Stimulated activated CD8-positive, alpha-beta memory T cell treated with anti-CD3 and anti-CD28 coated beads, Interleukin-7, amount 100 ng/mL, for 1 hour (primary cell): ENCODE measurements at places on chromosomes 6 and 20.

GRCh38 chr6:57222743-57223077 is 603 bp upstream of the RAB23 start:
- no peak for DNase-seq

DNA sequence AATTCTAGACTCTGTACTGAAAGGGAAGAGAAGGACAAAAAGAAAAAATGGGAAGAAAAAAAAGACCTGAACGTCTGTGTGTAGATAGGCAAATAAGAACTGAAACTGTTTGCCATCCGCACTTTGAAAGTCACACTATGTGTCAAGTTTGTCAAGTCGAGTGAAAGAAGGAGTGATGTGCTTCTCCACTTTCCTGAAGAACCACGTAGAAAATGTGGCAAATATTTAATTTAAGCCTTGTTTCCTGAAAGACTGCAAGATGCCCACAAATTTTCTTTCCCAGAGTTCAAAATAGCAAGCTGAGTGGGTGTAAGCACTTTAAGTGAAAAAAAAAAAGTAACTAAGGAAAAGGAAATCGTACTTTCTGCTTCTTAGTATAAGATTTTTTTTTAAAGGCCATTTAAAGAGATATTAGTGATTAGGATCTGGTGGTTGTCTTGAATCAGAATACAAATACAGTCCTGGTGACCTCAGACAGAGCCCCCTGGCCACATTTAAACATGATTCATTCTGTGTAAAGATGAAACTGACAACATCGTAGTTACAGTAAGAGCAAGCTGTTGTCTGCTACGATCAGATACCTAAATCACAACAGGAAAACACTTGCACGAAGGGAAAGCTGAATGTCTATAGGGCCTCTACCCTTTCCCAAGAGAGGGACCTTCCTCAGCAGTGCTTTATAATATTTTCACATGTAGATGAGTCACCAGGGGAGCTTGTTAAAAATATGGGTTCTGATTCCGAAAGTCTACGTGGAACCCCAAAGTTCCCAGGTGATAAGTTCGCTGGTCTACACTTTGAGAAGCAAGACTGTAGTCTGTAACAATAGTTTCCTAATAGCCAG is 102.3 kb downstream of the HIVEP2 start:
- DNase-seq: no peak

GRCh38 chr6:106315765-106316374 is 9.7 kb downstream of the ATG5 start:
- DNase-seq: no peak

DNA sequence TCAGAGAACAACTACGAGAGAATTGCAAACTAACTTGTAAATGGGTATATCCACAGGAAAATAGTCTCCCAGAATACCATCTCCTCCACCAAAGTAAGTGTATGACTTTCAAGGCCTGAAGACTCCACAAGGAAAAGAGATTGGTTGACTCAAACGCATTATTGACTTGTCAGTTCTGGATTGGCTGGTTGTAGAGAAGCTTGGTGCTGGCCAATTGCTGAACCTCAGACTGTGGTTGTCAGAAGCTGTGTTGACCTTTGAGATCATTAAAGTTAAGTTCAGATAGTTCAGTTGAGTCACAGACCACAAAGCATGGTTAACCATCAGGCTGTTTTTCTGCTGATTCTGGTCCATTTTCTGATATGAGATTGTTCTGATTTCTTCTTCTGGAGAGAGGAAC is 388.3 kb downstream of the BMP2 start:
- DNase-seq: no peak

DNA sequence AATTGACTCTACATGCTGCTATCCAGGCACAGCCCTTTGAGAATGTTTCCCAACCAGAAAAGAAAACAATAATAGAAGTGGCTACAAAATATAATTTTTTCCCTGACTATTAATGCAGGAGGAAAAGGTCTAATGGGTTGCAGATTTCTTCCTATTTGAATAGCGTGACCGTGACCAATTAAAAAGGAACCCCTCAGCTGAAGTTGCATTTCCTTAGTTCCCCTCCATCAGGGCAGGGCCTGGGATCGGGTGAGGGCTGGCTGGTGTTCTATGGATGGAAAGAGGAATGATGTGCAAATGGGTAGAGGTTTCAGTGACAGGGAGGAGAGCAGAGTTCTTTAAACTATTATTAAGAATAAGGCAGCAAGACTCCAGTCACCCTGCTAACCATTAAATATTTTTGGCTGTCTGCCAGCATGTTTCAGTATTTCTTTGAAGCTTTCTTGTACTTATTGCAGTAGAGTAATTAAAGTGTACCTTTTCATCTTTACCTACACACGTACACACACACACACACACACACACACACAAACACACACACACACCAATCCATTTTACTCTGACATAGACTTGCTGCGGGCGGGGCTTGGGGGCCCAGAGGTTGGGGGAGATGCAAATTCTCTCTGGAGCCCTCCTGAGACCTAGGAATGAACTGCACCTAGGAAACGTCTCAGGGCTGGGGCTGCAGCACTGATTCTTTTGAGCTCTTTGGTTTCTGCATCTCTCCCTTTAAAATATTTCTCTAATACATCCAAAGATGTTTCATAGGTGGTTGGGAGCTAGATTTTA is 154.8 kb upstream of the SLC35B3 start:
- DNase-seq: no peak

DNA sequence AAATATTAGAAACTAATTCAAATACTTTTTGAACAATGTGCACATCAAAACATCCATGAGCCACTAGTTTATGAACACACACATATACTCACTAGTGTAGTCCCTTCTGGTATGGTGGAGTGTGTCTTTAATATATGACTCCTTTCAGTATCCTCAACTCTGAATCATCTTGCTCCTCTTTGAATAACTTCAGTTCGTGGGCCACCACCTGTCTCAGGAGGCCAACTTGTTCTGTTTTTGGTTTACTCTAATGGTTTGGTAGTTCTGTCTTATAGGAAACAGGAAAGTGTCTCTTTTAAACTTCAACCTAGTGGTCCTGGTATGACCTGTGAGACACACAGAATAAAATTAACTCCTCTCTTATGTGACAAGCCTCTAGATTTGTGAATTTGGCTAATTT is 55.6 kb downstream of the ZNF292 start:
- DNase-seq: no peak

DNA sequence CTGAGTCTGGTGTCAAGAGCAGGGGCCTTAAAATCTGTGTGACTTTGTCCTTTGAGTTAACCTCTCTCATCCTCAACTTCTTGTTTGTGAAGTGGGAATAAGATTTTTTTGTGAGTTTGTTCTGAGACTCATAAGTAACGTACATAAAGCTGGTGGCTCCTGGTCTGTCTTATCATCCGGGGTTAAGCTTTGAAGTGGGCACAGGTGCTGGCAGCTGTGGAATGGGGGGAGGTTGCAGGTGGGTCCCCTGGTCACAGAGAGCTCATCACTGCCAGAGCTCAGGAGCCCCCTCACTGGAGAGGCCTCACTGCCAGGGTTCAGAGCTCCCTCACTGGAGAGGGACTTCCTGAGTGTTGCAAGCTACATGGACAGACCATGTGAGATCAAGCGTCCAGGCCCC is 174.1 kb downstream of the NRN1 start:
- no peak for DNase-seq

DNA sequence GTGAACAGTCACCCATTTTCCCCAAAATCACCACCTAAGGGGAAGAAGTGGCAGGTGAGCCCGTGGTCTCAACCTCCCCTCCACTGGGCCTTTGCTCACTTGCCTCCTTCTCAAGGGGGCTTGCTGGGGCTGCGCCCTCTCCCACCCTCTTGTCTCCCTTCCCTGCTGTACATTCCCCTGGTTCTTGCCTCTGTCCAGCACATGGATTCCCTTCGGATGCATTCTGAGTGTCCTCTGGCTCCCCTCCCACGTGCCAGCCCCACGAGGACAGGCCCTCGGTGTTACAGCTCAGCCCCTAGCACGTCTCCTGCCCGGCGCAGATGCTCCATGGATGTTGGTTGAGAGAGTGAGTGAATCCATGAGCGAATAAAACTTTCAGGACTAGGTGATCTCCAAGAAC is 367.8 kb upstream of the SULF2 start:
- no peak for DNase-seq

DNA sequence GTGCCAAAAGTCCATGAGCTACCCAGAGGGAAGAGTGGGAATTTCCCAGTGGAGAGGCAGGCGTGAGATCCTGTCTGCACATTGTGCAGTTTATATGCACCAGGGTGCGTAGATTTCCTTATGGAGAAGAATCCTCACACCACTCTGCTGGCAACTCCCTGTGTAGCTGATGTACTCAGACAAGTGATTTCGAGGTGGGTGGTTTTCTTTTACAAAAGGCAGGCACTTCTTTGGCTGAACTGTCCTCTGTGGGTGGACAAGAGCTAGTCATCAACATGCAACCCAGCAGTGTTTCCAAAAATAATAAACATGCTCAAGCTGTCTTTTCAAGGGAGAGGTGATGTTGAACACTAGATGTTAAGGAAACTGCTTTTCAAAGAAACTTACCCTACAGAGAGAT is 121.7 kb upstream of the NXT1 start:
- DNase-seq: no peak

GRCh38 chr20:1844325-1845162 is 50.7 kb upstream of the SIRPA start:
- DNase-seq: no peak

DNA sequence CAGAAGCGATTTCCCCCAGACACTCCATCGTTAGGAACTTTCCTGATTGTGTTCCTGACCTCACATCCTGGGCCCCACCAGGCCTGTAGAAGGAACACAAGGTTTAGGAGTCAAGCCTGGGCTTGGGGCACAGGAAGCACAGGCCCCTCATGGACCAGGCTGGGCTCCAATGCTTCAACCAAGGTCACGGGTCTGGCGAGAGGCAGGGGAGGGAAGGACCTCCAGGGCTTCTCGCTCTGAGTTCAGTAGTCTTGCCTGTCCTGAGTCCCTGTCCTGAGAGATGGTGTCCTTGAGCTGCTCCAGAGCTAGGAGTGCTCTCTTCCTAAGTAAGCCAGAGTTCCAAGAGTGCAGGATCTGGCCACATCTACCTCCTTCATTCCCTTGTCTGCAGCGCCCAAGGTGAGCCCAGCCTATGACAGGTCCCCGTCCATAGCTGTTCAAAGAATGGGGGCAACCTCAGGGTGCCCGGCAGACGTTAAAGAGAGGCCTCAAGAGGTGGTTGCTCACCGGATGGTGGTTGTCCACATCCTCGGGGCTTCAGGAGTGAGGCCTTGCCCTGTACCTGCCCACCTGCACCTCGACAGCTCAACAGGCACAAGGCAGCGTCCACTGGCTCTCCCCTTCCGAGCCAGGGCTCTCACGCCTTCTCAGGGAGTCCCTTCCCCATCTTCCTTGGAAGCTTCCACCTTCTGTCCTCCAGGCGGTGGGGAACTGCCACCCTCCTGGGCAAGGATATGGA is 1.6 kb upstream of the TUBB1 start:
- no peak for DNase-seq

DNA sequence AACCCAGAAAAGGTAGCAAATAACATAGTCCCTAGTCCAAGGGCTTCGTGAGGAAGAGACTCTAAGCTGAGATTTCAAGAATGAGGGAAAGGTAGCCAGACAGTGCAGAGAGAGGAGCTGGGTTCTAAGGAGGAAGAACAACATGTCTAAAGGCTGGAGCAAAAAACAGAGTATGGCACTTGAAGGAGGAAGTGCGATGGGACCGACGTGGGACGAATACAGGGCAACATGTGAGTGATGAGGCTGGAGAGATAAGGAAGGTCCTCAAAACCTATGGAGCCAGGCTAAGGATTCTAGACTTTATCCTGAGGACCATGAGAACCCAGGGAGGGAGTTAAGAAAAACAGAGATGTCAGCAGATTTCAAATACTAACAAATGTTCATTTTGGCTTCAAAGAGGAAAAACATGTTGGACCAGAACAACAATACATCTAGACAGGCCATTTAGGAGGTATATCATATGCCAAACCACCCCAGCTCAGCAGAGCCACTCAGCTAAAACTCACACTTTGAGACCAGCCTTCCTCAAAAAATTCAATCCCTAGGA is 17.5 kb downstream of the ATXN1 start:
- DNase-seq: no peak

DNA sequence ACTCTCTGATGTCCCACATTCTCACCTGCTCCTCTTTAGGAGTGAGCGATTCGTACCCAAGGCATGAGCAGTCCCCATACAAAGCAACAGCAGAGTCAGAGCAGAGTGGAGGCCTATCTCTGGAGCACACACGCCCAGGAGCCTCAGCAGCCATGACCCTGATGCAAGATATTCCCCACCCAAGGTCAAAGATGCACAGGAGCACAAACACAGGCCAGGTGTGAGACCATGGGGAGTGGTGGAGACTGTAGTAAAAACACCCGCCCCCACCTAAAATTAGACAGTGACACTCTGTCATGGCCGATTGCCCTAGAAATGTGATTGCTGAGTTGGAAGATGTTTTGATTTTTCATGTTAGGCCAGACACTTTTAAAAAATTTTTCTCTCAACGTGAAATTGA is 21.4 kb downstream of the RRBP1 start:
- no peak for DNase-seq

DNA sequence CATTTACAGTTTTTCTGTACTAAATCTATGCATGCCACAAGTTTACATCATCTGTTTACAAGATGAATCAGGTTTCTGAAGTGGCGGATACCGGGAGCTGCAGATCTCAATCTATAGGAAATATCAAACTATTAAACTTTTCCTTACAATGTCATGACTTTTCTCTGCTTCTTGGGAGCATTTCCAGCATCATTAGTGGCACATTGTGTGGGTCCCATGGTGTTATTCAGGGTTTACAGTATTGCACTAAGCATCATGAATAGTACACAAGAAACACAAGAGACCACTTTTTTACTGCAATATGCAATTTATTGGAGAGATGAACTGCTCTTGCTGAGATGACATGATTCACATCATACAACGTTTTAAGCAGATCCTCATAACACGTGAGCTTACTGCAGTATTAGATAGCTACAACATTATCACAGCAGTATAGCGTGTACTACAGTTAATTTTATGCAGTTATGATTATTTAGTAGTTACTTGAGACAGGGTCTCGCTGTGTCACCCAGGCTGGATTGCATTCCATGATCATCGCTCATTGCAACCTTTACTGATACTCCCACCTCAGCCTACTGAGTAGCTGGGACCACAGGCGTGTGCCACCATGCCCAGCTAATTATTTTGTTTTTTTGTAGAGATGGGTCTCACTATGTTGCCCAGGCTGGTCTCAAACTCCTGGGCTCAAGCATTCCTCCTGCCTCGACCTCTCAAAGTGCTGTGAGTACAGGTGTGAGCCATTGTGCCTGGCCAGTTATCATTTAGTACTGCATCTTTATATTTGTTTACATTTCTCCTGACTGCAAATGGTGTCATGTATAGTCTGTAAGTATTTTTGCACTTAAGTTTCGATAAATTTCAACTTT is 18.4 kb downstream of the BLTP3A start:
- no peak for DNase-seq
